ENCODE measurements at places on chromosomes 5 and 9. TPM values are rescaled to one million over a fixed set of nuclear protein-coding genes. Genes with fewer than 3 reads are reported as not detected.

The TSPAN17 gene
- 25.3 TPM for total RNA-seq

The NUP214 gene
- total RNA-seq: 73.2 TPM

- no peaks in the 10 kb centered on the region for H3K36me3 ChIP-seq
- no peaks in the 10 kb centered on the region for H3K4me1 ChIP-seq
- no peak overlapping the region for H3K4me3 ChIP-seq
- H3K27ac ChIP-seq: no peak overlapping the region
- H3K27me3 ChIP-seq: no peaks in the 10 kb centered on the region
Measured at GRCh38 chr5:113081091-113081839, 104.7 kb downstream of the DCP2 start.

DNA sequence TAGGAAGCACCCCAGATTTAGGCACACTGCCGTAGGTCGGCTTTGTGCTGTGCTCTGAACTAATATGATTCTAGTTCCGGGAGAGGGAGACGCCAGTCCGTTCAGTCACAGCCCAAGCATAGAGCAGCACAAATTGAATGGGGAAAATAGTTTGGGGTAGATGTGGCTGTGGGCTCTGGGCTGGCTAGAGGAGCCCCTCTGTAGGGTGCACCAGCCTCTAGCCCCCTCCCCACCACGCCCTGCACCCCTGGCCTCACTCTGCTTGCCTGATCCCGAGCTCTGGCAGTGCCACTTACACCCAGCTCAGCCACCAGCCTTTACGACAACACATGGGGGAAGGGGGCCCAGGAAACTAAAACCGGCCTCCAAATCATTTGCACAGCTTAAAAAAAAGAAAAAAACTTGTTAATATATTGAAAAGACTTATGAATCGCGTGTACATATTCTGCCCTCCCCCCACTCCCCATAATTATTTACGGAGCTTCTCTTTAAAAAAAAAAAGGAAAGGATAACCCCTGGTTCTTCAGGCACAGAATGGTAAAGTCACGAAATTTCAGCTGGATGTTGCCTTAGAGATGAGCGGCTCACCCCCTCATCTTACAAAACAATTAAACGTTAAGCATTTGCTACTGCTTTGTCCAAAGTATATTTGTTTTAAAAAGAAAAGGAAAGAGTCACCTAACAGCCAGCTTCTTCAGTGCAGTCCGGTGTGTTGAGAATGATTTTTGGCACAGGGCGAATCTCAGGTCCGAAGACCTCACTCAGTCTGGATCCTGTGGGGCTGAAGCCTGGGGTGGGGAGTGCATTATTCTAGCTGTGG, 3.5 kb downstream of the LMX1B start:
- no peak overlapping the region for H3K27ac ChIP-seq
- no peak overlapping the region for H3K4me3 ChIP-seq
- no peaks in the 10 kb centered on the region for H3K36me3 ChIP-seq
- no peak for DNase-seq
- peaks cover 21% of the 10 kb centered on the region for H3K4me1 ChIP-seq

The PCDHGA2 gene
- not detected for total RNA-seq

The SLC4A9 gene
- not detected for total RNA-seq

DNA sequence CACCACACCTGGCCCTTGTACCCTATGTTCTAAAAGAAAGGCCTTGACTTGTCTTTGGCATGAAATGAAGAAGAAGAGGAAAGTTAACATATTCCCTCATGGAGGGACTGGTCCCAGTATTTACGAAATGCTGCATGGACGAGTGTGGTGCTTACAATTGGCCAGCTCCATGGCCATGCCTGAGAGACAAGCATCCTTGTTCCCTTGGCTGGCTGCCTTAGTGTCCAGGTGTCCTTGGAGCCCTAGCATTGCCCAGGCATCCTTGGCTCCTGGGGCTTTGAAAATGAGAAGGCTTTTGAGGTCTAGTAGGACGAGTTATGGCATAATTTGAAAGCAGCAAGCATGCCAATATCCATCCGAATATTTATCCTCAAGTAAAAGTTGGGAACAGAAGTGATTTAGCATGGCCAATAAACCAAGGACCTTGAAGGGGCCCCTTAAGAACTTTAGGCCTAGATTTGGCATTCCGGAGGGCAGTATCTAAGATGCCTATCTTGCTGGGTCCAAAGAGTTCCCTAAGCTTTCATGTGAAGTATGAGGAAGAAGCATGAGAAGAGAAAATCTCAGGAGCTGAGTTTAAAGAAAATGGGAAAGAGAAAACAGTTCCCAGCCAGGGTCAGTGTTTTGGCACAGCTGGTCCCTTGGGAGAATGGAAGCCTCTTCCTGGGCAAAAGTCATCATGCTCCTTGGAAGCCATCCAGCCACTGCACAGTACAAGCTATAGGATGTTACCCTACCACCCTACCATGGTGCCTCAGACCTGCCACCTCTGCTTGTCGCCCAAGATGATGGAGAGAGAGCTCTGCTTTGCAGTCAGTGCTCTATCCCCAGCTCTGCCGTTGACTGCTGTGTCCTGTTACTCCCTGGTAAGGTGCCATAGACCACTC, 91.0 kb downstream of the AOPEP start:
- no peaks in the 10 kb centered on the region for H3K27me3 ChIP-seq
- H3K4me1 ChIP-seq: peaks cover 11% of the 10 kb centered on the region
- no peak overlapping the region for H3K4me3 ChIP-seq
- DNase-seq: no peak
- H3K36me3 ChIP-seq: peaks cover 13% of the 10 kb centered on the region
- H3K27ac ChIP-seq: no peak overlapping the region

Measured in activated naive CD8-positive, alpha-beta T cell treated with anti-CD3 and anti-CD28 coated beads for 36 hours (primary cell).